NCI-H510A treated with DMSO at 0.1 percent for 48 hours (cell line): ENCODE measurements at places on chromosomes 16 and 17.
A peak's percentile ranks its signal among the peaks of the same experiment; 100 is the strongest.

- no peak for DNase-seq
These were observed 224.1 kb upstream of the TBX2 start for GRCh38 chr17:61175298-61176142.

- DNase-seq, result no peak
These were observed 462.5 kb upstream of the EEF2KMT start for GRCh38 chr16:5560084-5560483.

GRCh38 chr16:56915336-56916119, 16.4 kb upstream of the HERPUD1 start:
- DNase-seq, result no peak

GRCh38 chr16:27404163-27404823, 2.3 kb downstream of the IL21R start:
- DNase-seq, result no peak

GRCh38 chr16:53662072-53662471, 41.6 kb downstream of the RPGRIP1L start:
- DNase-seq, result no peak

DNA sequence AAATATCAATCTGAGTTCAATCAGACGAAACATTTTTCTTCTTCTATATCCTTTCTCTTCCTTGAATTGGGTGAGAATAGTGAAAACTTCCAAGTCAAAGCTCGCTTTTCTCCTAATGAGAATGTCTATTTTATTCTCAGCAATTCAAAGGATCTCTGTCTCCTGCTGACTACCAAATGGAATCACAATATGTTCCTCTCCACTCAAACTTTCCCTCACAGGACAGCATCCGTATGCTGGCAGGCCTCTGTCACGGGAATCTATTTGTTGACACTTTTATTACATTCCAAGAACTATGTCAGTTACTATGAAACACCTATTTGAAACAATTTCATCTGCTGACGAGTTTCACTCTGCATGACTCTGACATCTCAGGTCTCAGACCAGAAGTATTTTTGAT, 1196.6 kb downstream of the CDH11 start:
- no peak for DNase-seq

- DNase-seq, result no peak
These were observed 28.5 kb upstream of the MEAK7 start for GRCh38 chr16:84532855-84533486.

DNA sequence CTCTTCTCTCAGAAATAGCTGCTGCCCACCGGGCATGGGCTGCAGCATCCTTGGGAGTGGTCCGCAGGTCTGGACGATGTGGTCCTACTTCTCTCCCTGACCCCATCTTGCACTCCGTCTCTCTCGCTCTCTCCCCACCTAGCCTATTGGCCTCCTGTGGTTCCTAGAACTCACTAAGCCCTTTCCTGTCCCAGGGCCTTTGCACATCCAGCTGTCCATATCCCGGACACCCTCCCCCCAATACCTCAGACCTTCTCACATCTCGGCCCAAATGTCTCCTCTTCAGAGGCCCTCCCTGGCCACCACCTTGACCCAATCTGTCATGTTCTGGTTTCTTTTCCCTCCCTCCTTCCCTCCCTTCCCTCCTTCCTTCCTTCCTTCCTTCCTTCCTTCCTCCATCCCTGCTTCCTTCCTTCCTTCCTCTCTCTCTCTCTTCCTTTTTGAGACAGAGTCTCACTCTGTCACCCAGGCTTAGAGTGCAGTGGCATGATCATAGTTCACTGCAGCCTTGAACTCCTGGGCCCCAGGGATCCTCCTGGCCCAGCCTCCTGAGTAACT, 4.5 kb downstream of the SLC4A1 start:
- no peak for DNase-seq

GRCh38 chr17:16439303-16439791, 24.0 kb downstream of the TRPV2 start:
- DNase-seq, result no peak

DNA sequence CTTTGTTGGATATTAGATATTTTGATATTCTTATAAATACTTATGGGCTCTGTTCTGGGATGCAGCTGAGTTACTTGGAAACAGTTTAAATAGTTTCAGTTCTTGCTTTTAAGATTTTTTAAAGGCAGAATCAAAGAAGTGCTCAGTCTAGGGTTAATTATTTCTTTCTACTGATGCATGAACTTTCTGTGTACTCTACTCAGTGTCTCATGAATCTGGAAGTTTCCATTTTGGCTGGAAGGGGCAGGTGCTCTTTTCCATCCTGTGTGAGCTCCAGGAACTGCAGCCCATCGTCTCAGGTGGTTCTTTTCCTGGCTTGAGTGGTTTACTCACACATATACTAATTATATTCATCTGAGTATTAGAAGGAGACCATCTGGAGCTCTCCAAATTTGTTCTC, 61.1 kb upstream of the CPHXL start:
- no peak for DNase-seq

GRCh38 chr16:21169249-21169981, 10.9 kb downstream of the LDAF1 start:
- DNase-seq, result no peak

DNA sequence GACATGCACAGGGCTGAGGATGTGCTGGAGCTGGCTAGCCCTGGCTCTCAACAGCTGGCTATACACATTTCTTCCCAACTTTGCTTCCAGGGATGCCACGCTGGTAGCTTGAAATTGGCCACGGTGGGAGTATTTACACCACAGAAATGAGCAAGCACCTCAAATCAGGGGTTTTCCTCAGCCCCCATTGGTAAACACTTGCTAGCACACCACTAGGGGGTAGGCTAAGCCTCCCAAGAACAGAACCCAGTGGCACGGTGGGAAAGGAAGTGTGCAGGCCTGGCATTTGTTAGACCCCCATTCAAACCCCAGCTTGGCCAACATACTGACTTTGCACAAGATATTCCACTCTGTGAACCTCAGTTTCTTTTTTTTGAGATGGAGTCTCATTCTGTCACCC, 12.9 kb downstream of the DRC3 start:
- DNase-seq, result no peak

DNA sequence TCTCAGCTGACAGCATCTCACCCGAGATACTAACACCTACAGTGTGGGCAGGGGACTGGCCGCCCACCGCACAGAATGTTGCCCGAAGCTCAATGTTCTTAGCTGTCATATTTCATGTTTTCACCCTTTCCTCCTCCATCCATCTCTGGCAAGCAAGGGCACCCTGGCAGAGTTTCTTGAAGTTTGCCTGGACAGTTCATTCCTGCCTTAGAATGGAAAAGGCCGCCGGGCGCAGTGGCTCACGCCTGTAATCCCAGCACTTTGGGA, 37.6 kb upstream of the TEX2 start:
- DNase-seq, result no peak

GRCh38 chr17:48442819-48443218, 12.8 kb upstream of the SKAP1 start:
- DNase-seq, result no peak

- DNase-seq, result no peak
These were observed 44.8 kb downstream of the TIMM22 start for GRCh38 chr17:1041746-1042145.

GRCh38 chr17:17836818-17837379, at the start of gene SREBF1:
Gene SREBF1 (minus strand): TSS chr17:17836986. CDS start chr17:17836817, 169 bp downstream.
- no peak for DNase-seq

DNA sequence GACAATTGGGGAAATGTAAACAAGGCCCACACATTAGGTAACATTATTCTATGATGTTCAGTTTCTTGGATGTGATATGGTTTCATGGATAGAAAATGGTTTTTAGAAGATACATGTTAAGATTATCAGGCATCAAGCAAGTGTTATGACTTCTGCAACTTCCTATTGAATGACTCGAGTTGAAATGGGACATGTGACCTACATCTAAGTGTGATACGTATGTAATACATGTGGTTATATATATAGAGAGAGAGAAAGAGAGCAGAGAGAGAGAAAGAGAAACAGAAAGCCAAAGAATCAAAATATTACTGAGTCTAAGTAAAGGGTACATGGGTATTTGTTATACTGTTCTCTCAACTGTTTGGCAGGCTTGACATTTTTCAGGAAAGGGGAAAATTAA, 1.7 kb downstream of the TMEM170A start:
- DNase-seq, result no peak

DNA sequence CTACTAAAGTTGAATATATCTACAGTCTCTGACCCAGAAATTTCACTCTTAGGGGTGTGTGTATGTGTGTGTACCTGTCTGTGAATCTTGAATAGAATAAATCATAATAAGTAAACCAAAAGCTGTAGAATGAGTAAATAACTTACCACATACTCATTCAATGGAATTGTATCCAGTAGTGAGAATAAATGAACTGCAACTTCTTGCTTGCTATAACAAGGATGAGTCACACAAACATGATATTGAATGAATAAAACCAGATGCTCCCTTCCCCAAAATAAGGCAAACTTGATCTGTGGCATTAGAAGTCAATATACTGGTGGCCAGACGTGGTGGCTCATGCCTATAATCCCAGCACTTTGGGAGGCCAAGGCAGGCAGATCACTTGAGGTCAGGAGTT, 259.8 kb upstream of the MON1B start:
- no peak for DNase-seq

DNA sequence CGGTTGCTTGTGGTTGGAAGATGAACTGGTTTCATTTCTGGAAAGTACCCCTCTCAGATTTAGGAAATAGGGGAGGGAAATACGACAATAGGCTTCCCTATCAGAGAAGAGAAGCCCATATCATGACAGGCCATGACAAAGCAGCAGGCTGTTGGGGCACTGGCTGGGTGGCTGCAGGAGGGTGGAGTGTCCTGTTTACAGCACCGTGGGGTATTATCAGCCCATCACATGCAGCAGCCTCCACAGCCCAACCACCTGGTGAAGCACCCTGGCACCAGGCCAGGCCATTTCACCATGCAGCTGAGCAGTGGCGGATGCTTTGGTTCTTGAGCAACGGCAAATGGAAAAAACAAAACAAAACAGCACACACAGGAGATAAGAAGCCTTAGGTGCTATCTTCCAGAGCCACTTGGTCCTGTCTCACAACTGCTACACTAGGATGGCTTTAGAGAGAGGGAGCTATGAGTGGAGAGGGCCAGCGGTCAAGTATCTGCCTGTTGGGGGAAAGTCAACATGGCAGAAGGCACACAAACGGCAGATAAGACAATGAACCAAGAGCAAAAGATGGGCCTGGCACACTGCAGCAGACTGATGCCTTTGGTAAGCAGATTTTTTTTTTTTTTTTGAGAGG, 24.2 kb downstream of the FAM117A start:
- DNase-seq, result peak; percentile 94

GRCh38 chr16:86499889-86500707, 10.2 kb upstream of the FOXF1 start:
- no peak for DNase-seq

DNA sequence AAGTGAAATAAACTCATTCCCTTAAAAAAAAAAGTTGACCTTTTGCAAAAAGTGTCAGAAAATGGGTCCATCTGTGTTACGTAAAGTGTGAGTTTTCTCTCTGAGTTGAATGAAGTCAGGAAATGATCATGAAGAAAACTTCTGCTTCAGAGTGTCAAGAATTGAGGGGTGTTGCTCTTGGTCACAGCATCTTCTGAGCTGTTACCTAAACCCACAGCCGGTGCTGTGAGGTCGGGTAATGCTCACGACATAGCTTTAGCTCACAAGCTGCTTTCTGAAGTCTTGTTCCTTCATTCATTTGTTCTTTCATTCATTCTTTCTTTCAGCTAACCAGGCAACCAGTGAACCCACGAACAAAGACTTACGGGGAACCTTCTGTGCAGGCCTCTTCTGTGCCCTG, 372.1 kb downstream of the CPPED1 start:
- no peak for DNase-seq

GRCh38 chr17:81429821-81430551, 34.7 kb downstream of the BAHCC1 start:
- DNase-seq, result no peak

GRCh38 chr17:57242148-57242547, 14.2 kb upstream of the MSI2 start:
- peak; percentile 41 for DNase-seq
